ENCODE measurements at places on chromosomes 7 and 10.

DNA sequence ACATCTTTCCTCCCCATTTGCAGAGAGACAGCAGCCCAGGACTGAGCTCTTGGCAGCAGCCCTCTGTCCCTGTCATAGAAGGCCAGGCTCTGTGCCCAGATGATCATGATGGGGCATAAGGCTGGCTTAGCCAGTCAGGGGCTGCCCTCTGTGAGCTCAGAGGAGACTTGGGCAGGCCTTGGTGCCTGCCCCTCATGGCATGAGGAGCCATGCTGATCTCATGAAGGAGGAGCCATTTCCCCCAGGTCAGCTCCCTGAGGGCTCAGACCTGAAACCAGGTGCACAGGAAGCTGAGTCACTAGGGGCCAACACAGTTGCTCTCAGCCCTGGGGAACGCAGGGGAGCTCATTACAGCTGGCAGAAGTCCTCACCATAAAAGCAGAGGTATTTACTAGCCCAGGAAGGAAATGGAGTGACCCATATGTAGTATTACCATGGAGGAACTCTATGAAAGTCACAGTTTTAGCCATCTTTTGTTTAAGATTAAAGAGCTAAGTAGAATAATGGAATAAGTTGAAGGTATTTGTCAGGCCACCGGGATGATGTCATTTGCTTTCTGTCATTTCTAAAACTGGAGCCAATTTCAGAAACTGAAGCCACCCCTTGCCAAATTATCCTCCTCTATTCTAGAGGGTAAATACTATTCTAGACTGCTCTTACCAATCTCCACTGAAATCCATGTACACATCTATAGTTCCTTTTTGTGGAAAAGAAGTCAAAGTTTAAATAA is 362.4 kb upstream of the ZNF32 start:
- no peak for DNase-seq

- no peak for DNase-seq
Measured at GRCh38 chr7:116570306-116570705, 45.5 kb downstream of the CAV1 start.

- no peak for DNase-seq
Measured at GRCh38 chr10:26491934-26492333, 53.8 kb downstream of the APBB1IP start.

DNA sequence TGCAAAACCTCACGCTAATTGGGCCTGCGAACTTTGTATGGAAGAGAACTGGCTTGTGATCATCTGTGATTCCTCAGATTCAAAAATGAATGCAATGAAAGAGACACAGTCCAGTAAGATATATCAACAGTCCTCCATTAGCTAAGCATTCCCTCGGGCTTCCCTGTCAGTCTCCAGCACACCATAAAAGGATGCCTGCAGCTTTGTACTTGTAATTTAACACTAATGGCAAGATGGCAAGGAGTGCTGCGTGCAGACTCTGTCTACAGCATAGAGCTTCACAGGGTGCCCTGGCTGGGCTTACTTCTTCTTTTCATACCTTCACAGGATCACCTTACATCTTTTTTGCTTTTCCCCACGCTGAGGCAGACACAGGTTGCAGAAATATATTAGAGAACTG is 200.0 kb downstream of the GFRA1 start:
- no peak for DNase-seq

GRCh38 chr7:128937647-128938543 is at the start of gene IRF5:
TSS of gene IRF5 (plus strand) at chr7:128937927. CDS start at chr7:128942082, 4,155 bp downstream.
- no peak for DNase-seq

DNA sequence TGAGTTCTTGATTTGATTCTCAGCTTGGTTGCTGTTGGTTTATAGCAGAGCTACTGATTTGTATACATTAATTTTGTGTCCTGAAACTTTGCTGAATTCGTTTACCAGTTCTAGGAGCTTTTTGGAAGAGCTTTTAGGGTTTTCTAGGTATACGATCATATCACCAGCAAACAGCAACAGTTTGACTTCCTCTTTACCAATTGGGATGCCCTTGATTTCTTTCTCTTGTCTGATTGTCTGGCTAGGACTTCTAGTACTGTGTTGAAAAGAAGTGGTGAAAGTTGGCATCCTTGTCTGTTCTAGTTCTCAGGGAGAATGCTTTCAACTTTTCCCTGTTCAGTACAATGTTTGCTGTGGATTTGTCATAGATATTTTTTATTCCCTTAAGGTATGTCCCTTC is 86.2 kb downstream of the PLXDC2 start:
- no peak for DNase-seq

DNA sequence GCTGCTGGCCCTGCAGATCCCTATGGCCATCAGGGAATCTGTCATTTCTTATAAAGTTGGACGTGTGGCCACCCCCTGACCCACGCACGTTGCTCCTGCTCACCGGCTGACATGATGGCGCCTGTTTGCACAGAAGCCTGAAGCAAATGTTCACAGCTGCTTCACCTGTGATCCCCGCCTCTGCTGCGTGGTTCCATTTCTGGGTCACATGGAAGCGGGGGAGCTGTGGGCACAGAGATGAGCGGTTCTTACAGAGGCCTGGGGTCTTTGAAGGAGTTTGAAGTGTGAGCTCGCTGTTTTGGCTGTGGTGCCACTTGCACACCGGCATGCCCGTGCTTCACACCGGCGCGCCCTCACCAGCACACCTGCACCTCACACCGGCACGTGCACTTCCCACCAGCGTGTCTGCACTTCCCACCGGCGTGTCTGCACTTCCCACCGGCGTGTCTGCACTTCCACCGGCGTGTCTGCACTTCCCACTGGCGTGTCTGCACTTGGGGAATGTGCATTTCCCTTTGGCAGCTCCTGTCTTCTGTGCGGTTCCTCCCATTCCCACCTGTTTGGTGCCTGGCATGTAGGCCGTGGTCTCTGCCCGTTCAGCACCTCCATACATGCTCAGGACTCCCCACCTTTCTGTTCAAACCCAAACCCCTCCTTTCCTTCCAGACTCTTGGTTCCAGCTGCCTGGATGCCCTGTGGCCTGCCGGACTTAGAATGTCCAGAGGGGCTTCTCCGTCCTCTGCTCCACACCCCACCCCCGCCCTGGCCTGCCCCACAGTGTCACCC is 86.7 kb downstream of the INPP5A start:
- no peak for DNase-seq

GRCh38 chr10:58209669-58210068 is 58.0 kb downstream of the IPMK start:
- DNase-seq = no peak

GRCh38 chr7:35721288-35721687 is 26.4 kb upstream of the HERPUD2 start:
- no peak for DNase-seq

- DNase-seq = no peak
Measured at GRCh38 chr10:76315240-76315639, 883.8 kb downstream of the LRMDA start.

DNA sequence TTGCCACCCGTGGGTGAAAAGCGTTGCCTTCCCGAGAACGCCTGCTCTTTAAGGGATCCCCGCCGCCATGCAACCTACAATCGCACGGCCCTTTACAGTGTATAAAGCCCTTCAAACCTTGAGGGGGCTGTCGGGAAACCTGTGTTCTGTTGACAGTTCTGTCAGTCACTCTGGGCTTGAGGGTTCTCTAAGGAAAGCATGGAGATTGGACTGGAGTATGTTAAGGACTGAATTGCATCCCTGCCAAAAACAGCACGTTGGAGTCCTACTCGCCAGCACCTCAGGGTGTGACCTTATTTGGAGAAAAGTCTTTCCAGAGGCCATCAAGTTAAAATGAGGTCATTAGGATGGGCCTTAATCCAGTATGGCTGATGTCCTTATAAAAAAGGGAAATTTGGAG is 70.6 kb downstream of the PFKFB3 start:
- DNase-seq = no peak

DNA sequence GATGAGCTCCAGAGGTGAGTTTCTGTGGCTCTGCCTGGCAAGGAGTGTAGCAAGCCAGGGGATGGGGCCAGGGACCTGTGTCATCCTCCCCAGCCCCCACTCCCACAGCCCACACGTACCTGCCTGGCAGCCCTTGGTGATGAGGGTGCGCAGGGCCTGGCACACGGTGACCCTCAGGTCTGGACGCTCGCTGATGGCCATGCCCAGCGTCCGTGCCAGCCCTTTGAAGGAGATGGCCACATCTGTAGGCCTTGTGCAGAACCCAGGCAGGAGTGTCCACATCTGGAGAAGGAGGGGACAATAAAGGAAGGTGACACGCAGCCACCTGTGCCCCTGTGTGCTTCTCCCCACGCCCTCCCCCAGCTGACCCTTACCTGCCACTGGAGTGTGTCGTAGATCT is 27.7 kb downstream of the RRP12 start:
- no peak for DNase-seq

DNA sequence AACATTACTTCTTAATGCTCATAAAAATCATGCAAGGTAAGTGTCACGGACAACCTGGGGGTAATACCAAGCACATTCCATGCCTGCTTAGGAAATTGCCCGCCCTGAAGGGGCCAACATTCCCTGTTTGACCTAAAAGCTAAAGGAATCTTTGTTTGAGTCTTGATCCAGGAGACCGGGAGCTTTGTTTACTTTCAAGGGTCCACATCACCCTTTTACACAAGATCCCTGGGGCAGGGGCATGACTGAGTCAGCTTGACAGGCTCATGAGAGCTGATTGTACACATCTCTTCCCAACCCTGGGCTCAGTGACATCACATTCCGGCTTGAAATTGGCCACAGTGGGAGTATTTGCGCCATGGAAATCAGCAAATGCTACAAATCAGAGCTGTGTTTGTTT is 248.1 kb upstream of the HABP2 start:
- no peak for DNase-seq

DNA sequence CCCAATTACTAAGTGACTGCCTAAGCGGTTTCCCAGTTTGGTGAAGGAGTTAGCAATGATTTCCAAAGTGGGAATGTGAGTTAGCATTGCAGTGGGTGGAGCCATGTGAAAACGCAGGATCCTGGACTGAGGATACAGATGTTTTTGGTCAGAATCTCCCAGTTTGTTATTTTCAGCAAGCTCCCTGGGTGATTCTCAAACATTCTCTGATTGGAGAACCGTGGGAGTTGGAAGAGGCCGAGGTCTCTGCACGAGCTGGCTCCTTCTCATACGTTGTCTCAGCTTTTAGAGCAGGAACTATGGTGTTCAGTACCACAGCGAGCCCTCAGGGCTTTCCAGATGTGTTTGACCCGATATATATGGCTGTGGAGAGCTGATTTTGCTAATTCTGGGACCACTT is 396.5 kb upstream of the NPVF start:
- DNase-seq = no peak

DNA sequence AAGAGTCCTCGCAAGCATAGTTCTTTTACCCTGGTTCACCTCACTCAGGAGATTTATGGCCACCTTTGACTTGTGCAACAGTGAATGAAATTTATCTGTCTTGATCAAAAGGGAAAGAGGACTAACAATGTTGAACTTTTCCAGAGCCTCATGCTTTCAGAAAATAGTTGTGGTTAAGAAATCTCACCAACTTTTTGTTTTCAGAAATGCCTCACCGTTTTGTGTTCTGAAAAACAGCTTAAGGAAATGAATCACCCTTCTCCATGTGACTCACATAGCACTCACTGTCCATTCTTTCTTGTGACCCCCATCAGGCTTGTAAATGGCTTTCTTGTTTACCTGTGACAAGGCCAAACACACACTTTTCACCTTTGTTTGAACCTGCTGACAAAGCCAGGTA is 148.6 kb upstream of the FAM3C start:
- peak; percentile 29 for DNase-seq

DNA sequence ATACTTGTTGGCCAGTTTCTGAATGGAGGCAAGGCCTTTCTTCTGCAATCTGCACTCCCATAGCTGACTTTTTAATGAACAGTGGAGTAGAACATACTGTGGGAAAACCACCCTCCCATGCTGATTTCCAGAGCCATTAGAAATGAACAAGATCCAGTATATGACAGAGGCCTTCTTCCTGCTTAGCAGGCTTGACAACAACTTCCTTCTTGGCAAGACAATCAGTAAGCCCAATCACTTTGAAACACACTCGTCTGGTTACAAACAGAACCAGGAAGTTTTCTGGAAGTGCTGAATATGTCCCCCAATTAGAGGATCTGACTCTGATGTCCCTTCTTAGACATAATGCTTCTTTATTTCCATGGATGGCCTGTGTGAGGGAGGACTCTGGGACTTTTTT is 103.4 kb downstream of the SAMD9 start:
- DNase-seq = no peak

DNA sequence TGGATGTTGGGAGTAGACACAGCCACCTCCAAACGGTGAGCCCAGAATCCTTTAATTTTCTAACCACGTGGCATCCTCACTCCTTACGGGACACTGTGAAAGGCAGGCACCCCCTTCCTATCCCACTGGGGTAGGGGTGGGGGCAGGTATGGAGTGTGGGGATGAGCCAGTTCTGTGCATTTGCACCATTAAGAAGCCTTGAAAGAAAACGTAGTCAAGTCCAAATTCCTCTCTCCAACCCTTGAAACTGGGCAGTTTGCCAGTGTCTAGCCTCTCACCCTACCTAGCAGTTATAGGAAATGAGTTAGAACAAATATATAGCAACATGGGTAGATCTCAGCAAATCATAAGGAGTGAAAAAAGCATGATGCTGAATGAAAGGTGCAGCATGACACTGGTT is 92.4 kb upstream of the LEP start:
- no peak for DNase-seq

DNA sequence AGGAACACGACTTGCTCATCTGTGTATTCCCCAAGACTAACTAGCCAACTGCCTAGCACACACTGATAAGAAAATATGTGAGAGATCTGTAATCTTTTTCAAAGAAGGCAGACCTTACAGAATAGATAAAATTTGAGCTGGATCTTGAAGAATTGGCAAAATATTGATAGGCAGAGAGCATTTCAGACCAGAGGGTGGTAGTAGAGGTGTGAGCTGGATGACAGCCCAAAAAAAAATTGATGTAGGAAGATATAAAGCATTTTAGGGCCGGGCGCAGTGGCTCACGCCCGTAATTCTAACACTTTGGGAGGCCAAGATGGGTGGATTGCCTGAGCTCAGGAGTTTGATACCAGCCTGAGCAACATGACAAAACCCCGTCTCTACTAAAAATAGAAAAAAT is 1.2 kb upstream of the ZNF746 start:
- no peak for DNase-seq

DNA sequence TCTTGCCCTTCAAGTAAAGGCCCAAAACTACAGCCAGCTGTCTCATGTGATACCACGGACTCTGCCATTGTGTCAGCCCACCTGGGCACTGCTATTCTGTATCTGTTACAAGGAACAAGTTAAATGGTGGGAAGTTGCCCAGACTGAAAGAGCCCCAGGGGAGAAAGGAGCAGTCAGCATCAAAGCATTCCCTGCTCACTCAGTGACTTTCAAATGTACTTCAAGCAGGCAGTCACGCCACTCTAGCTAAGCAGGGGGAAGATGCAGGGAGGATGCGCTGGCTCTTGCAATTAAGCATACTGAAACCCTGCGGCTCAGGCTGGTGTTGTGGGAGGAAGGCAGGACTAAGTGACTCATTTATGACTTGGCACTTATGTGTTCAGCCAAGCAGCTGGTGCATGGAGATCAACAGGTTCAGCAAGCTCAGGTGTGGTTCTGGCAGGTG is 1249.6 kb downstream of the TYW1 start:
- DNase-seq = no peak

- peak; percentile 70 for DNase-seq
Measured at GRCh38 chr7:151425670-151426440, 14.1 kb downstream of the CRYGN start.
